ENCODE measurements at places on chromosomes 1 and 21.

- DNase-seq: no peak
These were observed 10.9 kb downstream of the OR14I1 start for GRCh38 chr1:248691567-248692155.

GRCh38 chr1:200363264-200363933 is 46.4 kb downstream of the ZNF281 start:
- no peak for DNase-seq

- DNase-seq: peak; percentile 15
These were observed 355.1 kb downstream of the NPHP4 start for GRCh38 chr1:5637171-5637570.

GRCh38 chr1:235060607-235061470 is 67.8 kb downstream of the TOMM20 start:
- no peak for DNase-seq

DNA sequence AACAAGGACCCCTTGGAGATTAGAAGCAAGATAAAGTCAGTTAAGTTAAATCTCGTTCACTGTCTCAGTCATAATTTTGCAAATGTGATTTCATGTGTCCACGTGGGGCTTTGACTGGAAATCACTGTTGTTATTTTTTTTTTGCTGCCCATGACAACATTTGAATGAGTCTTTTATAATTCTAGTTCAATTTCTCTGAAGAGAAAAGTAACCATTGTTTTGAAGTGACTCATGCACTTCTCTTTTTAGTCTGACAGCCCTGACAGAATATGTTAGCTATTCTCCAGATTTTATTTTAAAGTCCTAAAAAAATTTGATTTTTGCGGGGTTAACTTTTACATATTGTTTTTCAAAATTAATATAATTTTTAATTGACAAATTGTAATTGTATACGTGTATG is 30.7 kb upstream of the NLRP3 start:
- peak; percentile 17 for DNase-seq

- no peak for DNase-seq
These were observed 56.1 kb downstream of the STYXL2 start for GRCh38 chr1:167149793-167150491.

- DNase-seq: no peak
These were observed 12.6 kb downstream of the SLC45A1 start for GRCh38 chr1:8330271-8331125.

DNA sequence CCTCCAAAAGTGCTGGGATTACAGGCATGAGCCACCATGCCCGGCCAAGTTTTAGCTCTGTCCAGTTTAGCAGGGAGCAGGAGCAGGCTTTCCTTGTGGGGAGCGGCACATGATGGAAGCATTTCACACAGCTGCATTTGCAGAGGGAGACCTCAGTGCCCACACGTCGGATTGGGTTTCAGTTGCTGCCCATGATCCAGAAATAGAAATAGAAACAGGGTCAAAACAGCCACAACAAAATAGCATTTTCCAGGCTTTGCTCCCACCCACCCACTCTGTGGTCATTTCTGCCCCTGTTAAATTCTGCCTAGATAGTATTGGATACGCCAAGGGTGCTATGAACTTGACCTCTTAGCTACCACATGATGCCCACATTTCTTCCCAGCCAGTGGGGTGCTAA is 128.4 kb downstream of the CNIH3 start:
- no peak for DNase-seq

DNA sequence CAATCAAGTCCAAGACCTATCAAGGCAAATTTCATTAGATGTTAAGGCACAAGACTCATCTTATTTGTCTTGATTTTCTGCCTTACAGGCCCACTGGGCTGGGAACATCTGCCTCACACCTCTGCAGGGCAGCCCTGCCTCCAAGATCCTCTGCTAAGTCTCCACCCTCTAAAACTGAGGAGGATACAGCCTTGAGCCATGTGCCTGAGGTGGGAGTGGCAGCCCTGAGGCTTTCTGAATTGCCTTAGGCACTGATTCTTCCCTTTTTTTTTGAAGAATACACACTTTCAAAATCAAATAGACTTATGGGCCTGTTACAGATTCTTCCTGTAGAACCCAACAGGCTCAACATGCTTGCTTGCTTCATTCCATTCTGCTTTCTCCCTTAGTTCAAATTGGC is 544.3 kb upstream of the ADAMTS5 start:
- DNase-seq: no peak

- no peak for DNase-seq
These were observed 1.3 kb downstream of the ATP6V0B start for GRCh38 chr1:43976045-43976444.

DNA sequence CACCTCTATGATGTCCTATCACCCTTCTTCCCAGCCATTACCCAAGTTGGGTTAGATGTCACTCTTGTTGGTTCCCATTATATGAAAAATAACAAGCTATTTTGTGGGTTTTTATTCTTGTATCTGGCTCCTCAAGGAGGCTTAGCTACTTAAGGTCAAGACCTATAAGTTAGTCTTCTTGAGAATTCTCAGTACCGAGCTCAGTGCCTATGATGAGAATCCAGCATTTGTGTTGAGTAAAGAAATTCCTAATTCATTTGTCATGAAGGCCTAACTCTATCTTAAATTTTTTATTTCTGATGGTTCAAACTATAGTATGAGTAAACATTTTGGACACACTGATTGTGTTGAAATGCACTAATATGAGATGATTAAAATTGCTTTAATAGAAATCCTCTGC is 15.9 kb downstream of the NUF2 start:
- DNase-seq: no peak

- no peak for DNase-seq
These were observed 28.5 kb upstream of the PAXBP1 start for GRCh38 chr21:32800056-32800455.

DNA sequence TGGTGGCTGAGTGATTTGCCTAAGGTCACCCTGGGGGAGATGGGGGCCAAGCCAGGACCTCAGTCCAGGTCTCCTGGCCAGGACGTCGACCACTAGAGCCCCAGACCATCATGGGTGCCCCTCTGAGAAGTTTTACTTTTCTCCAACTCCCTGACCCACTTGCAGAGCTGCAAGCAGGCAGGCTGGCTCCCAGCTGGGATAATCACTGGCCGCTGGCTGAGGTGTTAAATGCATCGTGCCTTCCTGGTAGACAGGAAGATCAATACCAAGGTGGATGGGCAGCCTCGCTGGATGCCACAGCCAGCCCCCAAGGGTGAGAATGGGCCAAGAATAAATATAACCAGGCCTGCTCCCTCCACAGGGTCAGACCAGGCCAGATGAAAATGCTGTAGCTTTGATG is 106.2 kb downstream of the EPHB2 start:
- DNase-seq: no peak

DNA sequence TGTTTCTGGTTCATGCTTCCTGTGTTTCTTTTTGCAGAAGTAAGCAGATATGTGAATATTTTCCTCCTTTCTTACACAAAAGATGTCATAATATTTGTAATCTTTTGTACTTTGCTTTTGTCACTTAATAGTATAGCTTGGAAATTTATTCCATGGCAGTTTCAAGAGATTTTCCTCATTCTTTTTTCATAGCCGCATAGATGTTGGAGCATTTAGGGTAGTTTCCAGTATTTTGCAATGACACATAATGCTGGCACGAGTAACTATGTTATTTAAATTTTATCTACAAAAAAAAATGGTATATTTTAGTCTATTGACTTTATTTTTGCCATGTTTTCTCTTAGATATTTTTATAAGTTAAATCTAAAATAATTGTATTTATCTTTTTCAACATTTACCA is 40.7 kb downstream of the AGO3 start:
- DNase-seq: no peak

DNA sequence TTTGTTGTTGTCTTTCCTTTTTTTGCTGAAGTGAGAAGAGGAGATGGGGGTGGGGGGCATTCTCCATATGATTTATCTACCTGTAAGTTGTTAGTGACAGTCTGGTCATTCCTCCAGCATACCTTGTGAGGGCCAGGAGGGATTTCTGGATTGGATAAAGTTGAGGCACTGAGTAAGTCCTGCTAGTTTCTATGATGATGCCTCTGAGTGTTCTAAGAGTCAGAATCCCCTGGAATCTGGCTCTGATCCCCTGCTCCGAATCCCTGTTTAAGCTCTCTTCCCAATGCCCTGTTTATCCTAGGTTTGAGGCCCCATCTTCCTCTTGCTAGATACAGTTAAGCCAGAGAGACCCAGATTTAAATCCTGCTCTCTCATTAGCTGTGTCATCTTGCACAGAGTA is 83.2 kb upstream of the HOOK1 start:
- no peak for DNase-seq

GRCh38 chr1:19151537-19151936 is 58.5 kb downstream of the UBR4 start:
- no peak for DNase-seq

- DNase-seq: no peak
These were observed 117.8 kb downstream of the TNFSF18 start for GRCh38 chr1:172932981-172933380.

DNA sequence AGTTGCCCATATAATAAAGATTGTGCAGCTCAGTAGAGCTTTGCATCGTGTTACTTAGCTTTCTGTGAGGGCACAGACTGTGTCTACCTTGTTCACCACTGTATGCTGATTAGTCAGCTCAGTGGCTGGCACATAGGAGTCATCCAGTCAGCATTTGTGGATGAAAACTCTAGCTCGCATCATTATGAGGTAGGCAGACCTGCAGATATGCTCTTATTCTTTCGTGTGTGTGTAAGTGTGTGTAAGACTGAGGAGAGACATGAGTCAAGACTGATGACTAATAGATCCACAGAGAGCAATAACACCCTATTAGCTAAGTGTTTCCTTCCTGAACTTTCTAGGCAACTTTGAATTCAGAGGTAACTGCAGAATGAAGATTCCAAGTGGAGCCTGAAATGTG is 17.1 kb downstream of the TTF2 start:
- peak; percentile 81 for DNase-seq

DNA sequence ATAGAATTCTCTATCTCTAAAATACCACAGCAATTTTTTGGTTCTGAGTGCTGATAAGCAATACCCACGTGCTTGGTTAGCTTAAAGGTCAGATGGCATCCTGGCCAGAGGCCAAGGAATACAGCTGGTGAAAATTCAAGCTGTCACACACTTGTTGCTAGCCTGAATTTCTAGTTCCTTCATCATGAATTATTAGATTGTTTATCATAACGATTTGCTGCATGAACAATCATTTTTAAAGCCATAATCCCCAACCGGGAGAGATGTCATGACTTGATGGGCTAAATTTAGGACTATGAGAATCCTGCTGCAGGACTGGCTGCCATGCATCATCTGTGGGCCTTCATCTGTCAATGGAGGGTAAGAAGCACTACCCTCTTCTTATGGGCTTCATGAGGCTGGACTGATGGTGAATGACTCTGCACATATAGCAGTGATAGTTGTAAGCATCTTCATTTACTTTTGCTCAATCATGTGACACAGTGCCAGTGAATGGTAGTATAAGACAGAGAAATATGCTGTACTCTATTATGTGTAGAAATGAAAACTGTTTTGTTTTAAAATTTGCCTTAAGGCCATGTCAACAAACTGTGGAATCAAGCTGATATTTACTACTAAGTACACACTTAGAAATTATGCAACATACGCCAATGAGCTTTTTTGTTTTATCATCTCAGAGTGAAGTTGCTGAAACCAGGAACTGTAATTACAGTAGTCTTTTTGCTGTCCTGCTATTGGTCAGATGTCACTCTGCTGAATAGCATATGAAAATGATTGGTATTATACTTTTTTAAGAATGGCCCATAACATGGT is 80.5 kb upstream of the RALGPS2 start:
- no peak for DNase-seq

GRCh38 chr1:230573658-230574057 is 68.6 kb upstream of the COG2 start:
- DNase-seq: no peak

Measured in activated CD4-positive, alpha-beta T cell treated with anti-CD3 and anti-CD28 coated beads, Interleukin-2, amount 50 U/mL, for 16 hours (primary cell).